ENCODE measurements at places on chromosomes 3 and 15.

GRCh38 chr3:151439652-151440125, 21.2 kb downstream of the IGSF10 start:
- DNase-seq, result no peak

- no peak for DNase-seq
These were observed 93.8 kb upstream of the UBE2E1 start for GRCh38 chr3:23711916-23712494.

GRCh38 chr3:108661699-108662098, 72.2 kb downstream of the DZIP3 start:
- DNase-seq, result no peak

- DNase-seq, result no peak
These were observed 7.3 kb upstream of the FURIN start for GRCh38 chr15:90860942-90861675.

GRCh38 chr3:175260145-175260794, 401.1 kb downstream of the NAALADL2 start:
- no peak for DNase-seq

DNA sequence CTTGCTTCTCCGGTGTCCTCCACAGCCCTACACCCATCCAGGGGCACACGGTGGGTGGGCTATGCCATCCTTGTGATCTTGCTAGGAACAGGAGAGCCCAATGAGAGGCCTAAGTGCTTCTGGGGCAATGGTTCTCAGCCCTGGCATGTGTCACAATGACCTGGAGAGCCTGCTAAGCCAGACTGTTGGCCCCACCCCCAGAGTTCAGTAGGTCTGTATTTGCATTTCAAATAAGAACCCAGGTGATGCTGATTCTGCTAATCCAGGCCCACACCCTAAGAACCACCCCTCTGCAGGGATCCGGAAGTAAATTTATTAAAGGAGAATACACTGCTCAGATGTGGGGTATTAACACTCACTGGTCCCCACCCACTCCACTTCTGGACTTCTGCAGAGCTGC, 57.9 kb downstream of the RORA start:
- DNase-seq, result no peak

DNA sequence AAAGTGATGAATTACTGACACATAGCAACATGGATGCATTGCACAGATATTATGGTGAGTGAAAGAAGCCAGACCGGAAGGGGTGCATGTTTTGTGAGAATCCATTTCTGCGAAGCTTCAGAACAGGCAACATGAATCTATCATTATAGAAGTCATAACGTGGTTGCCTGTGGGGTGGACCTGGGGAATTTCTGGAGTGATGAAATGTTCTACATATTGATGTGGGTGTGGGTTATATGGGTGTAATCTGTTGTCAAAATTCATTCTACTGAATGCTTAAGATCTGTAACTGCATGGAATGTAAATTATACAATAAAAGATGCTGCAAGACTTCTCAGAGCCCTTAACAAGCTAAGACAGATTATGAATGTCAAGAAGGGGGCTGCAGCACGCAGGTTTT, 25.2 kb upstream of the TSPAN3 start:
- no peak for DNase-seq

GRCh38 chr3:158775426-158776410, 26.1 kb upstream of the MFSD1 start:
- DNase-seq, result no peak

GRCh38 chr3:123283657-123284398, 82.1 kb downstream of the SEC22A start:
- no peak for DNase-seq

GRCh38 chr3:151230646-151231045, 27.6 kb upstream of the GPR171 start:
- no peak for DNase-seq

DNA sequence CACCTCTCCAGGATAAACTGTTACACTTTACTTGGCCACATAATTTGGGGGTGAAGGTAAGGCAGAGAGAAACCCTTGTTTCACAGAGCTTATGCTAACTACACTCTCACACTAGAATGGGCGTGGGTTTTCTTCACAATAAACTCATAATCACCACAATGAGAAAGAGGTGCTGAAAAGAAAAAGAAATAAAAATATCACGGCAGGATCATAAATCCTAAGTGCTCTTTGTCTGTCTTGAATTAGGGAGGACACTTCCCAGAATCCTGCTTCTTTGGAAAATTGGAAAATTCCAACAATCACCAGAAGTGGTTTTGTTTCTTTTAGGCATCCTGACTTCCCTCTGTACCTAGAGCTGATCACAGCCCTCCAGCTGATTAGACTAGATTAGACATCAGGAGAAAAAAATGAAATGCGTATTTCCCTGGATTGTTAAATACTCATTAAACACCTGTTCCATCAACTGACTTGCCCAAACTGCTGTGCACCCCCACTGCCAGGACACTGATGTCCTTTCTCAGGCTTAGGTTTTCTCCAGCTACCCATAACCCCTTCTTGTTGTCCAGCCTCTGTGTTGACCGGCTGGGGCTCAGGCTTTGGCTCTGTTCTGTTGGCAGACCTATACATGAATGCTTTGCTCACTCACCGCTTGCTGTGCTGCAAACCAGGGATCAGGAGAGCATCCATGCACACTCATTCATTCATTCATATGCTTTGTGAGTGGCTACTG, 41.6 kb upstream of the ACKR4 start:
- no peak for DNase-seq

DNA sequence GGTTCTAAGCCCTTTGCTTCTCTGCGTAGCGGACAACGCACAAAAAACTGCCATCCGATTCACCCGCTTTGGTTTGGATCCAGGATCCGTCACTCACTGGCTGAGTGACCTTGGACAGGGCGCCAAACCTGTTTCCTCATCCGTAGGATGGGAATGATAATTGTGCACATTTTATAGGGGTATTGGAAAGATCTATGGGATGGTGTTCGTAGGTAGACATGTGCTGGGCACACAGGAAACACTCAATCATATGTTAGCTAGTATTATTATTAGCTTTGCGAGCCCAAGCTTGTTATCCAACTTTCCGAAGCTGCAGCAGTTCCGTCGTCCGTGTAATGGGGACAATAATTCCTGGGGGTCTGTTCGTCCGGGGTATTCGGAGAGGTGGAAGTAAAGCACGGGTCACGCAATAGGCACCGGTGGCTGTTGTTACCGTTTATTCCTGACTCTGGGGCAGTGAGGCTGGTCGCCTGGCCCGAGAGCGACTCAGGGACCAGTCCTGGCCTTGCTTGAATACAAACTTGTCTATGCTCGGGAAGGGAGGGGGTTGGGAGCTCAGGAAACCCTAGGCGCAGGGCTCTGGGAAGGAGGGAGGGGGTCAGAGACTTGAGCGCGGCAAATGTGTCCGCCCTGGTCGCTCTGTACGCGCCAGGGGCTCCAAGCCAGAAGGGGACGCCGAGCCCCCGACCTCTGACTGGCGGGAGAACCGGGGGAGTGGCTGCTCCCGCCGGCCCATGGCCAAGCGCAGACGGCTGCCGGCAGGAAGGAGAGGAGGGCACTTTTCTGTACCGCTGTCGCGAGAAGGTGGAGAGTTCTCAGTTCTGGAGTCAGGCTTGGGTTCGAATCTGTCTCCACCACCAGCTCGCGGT, 1.3 kb downstream of the SPSB4 start:
- no peak for DNase-seq

DNA sequence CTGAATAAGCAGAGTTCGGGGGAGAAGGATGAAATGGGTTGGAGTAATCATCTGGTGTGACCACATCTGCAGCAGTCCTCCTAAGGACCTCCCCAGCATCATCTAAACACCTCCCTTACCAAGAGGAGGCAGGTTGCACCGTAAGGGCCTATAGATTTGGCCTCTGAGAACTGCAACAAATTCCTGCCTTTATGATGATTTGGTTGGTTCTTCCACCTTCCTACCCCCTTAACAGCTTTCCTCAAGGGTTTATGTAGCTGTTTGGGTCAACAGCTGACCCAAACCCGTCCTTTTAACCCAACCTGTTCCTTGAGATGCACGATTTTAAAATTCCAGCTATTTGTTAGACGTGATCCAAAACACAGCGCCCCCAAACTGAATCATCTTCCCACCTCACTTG, 58.2 kb downstream of the AAGAB start:
- DNase-seq, result no peak

DNA sequence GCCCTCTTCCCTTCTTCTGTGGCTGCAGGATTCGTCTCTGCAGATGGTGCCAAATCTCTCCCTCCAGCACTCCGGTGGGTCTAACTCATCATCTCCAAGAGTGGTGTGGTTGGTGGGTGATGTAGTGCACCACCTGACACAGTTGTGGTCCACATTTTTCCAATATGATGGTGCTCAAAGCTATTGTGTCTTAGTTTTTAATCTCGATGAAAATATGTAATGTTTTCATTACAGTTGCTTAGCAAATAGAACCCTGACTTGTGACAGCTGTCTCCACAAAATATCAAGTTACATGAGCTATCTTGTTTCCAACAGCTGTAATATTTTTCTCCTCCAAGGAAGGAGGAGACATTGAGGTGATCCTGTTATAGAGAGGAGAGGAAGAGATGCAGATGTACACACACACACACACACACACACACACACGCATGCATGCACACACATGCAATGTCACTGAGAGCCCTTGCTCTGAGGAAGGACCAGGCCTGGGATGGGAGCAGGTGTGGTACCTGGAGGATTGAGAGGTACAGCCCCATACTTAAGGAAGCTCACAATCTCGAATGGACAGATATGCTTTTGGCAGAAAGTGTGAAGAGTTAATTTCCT, 15.7 kb upstream of the ESYT3 start:
- no peak for DNase-seq

- DNase-seq, result no peak
These were observed 810.0 kb upstream of the NR2F2 start for GRCh38 chr15:95520511-95520910.

- no peak for DNase-seq
These were observed 259.2 kb upstream of the TLE3 start for GRCh38 chr15:70356919-70357318.

GRCh38 chr3:71311661-71312046, 271.9 kb downstream of the FOXP1 start:
- no peak for DNase-seq

DNA sequence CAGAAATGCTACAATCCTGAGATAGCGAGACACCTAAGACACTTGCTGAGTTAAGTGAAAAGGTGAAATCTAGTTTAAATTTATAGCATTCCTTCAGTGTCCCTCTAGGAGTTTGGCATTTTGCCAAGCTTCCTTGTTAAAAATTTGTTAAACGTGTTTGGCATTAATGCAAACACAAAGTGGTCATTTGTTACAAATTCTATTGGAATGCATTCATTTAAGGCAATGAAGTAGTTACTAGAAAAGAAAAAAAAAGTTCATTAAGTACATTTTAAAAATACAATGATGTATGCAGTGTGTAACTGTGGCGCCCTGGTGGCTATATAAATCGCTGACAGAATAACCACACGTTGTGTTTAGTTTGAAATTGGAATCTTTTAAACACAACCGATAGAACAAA, 31.3 kb upstream of the WNT5A start:
- no peak for DNase-seq

GRCh38 chr3:13563911-13564310, 15.0 kb downstream of the FBLN2 start:
- no peak for DNase-seq

DNA sequence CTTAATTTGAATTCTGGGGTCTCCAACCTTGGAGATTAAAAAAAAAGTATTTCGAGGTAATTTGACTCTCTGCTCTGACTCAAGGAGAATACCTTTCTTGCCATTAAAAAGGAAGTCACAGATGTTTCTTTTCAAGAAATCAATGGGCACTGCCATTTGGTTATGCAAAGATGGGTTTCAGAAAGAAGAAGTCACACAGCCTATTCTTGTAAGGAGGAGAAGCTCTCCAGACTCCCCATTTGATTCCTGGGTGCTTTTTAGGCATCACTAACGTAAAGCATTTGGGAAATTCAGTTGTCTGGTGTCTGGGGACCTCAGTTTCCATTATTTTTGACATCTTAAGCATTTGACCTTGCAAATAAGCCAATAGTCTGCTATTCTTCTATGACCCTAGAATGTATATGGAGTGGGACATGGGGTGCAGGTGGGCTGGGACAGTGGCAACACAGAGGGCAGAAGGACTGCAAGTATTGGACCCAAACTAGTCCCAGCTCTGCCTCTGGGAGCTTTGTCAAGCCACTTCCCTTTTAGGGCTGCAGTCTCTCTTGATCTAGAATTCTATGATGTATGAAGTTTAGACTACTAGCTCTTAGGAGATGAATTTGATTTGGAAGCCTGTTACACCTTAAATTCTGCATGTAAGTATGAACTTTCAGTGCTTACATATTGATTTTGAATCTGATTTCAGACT, 27.8 kb downstream of the IL5RA start:
- DNase-seq, result no peak

DNA sequence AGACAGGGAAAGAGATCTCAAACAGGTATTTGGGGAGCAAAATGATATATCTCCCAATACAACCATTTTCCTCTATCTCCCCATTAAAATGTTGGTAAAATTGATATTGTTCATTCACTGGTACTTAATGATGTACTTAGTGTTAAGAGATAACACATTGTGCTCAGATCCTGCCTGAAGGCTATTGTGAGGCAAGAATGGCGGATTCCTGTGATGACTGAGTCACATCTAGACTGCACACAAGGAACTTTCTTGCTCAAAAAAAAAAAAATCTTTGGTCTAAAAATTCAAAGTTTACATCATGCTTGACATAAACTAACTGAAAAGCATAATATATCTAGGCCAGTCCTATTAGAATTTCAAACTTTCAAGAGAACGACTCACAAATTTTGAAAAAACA, 171.1 kb upstream of the TTC14 start:
- DNase-seq, result no peak

DNA sequence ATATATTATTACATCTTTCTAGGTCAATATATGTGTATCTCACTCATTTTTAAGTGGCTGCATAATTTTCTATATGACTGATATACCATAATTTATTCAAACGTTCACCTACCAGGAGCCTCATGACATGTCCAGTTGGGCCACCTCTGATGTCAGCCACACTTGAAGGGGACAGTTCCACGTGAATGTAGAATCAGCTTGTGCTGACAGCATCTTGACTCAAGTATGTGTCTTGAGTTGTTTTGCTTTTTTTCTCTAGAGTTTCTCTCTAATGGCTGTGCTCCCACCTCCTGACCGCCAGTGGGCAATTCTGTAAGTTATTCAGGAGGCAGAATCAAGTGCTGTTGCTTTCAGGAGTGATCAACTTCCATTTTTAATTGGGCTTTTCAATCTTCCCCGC, 237.9 kb downstream of the NFKBIZ start:
- DNase-seq, result no peak

DNA sequence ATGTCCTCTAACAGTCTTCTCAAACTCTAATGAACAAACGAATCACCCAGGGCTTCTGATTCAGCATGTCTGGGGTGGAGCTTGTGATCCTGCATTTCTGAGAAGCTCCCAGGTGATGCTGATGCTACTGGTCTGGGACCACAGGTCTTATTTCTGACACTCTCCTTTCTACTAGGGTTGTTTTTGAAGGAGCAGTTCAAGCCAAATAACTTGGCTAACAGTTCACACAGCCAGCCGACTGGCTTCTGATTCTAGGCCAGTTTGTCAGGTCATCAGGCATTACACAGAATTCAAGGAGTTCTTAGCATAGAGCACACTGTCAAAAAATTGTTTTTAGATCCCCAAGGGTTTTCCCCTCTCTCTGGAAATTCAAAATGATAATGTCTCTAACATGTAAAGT, 100.7 kb downstream of the TIGIT start:
- no peak for DNase-seq

GRCh38 chr3:46857485-46858341, 5.5 kb downstream of the MYL3 start:
- no peak for DNase-seq
